ENCODE measurements at places on chromosomes 3 and 15.

- DNase-seq, result no peak
Measured at GRCh38 chr3:176935194-176935888, 261.9 kb downstream of the TBL1XR1 start.

GRCh38 chr3:78641703-78642102 lies 1126.1 kb downstream of the ROBO1 start:
- no peak for DNase-seq

DNA sequence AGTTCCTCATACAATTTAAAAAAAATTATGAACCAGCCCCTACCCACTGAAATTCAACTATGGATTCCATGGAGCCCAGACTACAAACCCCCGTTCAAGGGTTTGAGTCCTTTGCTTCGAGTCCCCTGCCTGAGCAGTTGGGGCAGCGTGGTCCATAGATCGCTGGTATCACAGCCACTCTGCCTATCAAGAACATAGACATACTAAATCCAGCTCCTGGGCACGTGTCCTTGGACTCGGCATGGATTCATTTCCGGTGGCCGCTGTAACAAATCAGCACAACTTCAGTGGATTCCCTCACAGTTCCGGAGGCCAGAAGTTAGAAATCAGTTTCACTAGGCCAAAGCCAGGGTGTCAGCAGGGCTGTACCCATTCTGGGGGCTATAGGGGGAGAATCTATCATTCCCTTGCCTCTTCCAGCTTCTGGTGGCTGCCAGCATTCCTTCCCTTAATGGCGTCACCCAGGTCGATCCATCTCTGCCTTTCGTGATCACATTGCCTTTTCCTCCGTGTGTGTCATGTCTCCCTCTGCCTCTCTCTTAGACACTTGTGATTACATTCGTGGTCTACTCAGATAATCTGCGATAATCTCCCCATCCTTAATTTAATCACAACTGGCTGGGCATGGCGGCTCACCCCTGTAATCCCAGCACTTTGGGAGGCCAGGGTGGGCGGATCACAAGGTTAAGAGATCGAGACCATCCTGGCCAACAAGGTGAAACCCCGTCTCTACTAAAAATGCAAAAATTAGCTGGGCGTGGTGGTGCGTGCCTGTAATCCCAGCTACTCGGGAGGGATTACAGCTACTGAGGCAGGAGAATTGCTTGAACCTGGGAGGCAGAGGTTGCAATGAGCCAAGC lies 4.6 kb upstream of the TMEM44 start:
- DNase-seq, result no peak

DNA sequence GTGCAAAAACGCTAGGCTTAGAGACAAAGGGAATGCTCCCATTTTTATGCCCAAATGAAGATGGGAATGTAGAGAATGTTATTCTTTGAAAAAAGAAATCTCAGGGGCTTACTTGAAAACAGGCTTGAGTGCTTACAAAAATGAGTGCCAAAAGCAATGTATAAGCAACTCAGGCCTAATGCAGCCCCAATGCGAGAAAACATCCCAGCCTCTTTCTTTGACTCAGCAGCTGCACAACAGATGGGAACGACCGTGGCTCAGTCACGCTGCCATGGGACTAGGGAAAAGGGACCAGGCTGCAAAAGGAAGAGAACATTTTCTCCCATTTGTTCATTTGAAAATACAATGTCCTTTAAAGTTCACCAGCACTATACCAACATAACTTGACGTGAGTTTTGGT lies 246.4 kb upstream of the LRIG1 start:
- DNase-seq, result no peak

- DNase-seq, result no peak
Measured at GRCh38 chr3:61725851-61726333, 164.5 kb downstream of the PTPRG start.

DNA sequence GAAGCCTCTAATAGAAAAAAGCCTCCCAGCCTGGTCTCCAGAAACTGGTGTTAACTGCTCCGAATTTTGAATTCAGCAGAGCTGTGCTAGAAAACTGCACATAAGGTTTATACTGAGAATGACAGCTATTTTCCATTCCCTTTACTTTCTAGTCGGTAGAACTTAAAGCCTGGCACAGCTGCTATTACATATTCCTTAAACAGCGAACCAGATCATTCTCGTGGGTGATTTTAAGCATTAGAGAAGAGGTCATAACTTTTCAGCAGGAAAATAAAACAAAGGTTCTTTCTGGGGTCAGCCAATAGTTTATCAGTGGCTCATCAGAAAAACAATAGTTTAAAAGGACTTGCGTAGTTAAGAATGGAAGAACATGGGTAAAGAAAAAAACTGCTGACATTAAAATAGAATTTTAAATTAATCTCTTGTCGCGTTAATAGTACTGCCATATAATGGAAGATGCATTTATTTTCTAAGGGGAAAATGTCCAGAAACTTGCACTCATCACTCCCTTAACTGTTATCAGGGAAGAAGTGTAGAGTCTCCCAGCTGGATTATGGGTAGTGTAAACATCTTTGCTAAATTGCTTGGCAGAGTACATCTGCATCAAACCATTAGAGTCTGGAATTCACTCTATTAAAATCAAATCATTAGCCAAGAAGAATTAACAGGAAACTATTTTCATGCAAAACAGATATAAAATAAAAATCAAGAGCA lies 7.9 kb downstream of the VGLL4 start:
- DNase-seq, result no peak

DNA sequence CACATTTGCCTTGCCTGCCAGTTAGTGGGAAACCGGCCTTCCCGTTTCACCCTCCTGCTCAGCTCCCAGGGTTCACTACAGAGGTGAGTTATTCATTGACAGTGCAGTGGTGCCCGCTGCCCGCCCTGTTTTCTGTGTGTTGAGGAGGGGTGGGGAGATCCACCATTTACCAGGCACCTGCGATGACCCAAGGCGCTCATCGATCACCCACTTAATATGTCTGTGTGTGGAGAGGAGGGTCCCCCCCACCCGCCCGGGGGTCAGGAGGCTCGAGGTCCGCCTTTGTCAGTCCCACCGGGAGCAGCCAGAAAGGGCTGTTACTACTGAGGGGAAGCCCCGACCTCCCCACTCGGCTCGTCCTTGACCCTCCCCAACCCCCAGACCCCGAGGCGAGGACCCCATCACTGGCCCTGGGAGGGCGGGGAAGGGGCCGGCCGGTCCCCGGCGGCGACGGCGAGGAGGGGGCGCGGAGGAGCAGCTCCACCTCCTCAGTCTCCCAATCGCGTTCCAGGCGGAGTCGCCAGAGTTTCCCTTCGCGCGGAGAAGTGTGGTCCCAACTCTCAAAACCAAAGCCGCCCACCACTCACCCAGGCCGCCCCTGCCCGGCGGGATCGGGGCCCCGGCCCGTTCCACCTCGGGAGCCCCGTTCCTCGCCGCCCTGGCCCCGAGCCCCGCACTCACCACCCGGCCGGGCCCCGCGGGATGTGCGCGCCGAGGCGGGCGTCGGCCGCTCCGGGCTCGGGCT lies 1.1 kb downstream of the PLXNB1 start:
- no peak for DNase-seq

DNA sequence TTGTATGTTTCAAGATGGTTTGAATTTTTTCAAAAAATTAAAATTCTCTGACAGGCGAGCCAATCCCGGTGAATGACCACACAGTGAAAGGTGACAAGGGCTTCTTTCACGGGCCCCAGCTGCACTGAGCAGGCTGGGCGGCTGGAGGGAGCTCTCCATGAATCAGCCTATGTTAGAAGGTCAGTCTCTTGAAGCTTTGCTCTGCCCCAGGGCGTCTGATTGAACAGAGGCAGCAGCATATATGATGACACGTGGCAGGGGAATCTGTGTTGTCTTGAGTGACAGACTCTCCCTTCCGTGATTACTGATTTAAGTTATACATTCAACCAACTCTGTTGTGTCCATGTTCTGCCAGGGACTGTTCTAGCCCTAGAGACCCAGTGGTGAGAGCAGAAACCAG lies 51.5 kb downstream of the ISG20 start:
- no peak for DNase-seq

DNA sequence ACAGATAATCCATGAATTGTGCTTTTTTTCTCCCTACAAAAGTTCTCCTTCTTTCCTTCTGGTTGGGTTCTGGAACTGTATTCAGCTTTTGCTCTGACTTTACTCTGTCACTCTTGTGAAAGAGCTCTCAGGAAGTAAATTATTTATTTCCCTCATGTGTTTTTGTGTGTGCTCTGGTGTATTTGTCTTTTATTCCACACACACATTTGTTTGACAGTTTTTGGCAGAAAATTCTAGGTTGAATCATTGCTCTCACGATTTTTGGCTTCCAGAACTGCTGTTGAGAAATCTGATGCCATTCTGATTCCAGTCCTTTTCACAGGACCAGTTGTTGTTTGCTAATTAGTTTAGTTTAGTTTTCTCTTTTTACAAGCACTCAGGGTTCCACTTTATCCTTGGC lies 172.8 kb downstream of the PLCH1 start:
- no peak for DNase-seq

DNA sequence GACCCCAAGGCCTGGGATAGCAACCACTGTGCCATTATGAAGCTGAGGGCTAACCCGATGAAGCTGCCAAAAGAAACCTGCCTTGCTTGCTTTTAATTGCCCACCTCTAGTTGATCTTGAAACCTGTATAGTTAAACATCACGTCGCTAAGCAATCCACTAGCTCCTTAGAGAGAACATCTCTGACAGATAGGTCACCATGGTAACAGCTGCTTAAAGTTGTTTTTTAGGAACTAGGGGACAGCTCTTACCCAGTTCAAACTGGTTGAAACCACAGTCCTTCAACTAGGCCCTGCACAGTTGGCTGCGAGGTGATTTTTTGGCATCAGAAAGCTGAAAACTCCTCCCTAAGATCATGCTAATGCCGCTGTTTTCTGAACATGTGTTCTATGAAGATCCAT lies 135.7 kb downstream of the EBLN2 start:
- DNase-seq, result no peak

- DNase-seq, result no peak
Measured at GRCh38 chr15:82726816-82727215, 17.1 kb upstream of the AP3B2 start.

GRCh38 chr15:66715720-66716655 lies 14.0 kb downstream of the SMAD6 start:
- DNase-seq, result no peak

DNA sequence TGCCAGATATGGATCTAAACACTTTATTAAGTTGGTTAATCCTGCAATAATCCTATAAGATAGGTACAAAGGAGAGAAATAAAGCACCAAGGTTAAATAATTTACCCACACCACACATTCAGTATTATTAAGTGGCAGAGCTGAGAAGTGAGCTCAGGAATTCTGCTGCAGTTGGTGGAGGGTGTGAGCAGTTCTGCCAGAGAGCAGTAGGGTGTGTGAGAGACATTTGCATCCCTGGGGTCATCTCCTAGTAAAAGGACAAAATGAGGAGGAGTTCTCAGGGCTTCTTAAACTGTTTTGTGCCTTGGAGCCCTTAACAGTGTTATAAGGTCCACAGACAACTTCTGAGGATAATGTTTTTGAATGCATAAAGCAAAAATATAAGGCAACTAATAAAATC lies 484.5 kb downstream of the TAFA4 start:
- DNase-seq, result no peak

- DNase-seq, result no peak
Measured at GRCh38 chr3:124964387-124964786, 29.8 kb upstream of the MUC13 start.

GRCh38 chr15:61115241-61115640 lies 113.9 kb downstream of the RORA start:
- no peak for DNase-seq

DNA sequence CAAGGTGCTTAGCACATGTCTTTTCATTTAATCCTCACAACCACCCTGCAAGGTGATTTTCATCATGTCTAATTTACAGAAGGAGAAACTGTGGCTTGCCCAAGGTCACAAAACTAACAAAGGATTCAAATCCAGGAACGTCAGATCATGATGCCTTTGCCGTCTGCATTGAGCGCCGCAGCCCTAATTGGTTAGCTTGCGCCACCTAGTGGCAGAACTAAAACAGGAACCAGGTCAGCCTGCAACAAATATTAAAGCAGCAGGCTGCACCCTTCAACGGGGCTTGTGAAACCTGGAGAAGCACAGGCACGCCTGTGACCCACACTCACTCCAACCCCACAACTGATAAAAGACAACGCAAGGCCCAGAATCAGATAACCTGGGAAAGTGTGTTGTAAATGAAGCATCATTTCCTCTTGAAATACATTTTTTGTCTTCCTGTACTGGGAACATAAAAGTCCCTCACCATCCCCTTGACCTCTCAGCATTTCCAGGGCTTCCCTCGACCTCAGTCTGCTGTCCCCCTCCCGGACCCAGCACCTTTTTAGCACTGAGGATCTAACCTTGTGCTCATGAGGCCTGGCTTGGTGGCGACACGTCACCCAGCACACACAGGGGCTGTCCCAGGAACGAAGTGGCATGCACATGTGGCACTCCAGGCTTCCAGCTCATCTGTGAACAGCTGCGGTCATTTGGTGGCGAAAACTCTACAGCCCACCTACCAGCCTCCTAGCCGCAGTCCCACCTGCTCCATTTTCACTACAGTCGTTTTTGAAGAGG lies 17.3 kb downstream of the DPH3 start:
- DNase-seq, result peak; percentile 53

DNA sequence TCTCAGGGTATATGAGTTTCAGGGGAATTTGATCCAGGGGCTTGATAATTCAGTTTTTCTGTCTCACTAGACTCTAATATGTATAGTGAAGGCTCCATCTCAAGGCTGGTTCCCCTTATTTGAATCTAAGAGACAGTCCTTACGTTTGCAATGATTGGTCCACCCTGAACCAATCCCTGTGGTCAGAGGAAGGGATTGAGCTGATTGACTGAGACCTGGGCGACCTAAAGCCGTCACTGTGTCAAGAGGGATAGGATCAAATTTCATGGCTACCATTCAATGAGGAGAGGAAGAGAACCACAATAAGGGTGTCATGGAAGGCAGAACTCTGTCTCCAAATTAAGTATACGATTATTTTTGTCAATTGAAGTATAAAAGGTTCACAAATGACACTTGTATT lies 16.3 kb downstream of the NUDT16 start:
- DNase-seq, result no peak

DNA sequence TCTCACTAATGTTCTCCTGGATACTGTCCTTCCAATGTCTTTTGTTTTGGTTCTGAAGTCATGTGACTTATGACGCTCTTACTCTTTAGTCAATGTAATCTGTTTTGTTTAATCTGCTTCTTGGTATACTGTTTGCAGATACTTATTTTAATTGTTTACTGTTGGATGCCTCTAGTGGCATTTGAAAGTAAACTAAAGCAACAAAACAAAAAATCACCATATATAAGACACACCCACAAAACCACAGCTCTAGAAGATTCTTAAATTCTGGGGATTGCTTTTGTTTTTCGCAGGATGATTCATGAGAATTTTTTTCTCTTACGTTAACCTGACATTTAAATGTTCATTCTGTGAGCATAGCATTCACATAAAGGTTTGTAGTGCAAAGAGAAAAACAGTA lies 16.8 kb downstream of the SLC25A26 start:
- no peak for DNase-seq

- DNase-seq, result no peak
Measured at GRCh38 chr3:171383206-171384018, 76.8 kb downstream of the TNIK start.
